ENCODE measurements at places on chromosomes 4 and X.

- no peak for DNase-seq
Measured at GRCh38 chrX:129984111-129984958, 1.9 kb downstream of the BCORL1 start.

DNA sequence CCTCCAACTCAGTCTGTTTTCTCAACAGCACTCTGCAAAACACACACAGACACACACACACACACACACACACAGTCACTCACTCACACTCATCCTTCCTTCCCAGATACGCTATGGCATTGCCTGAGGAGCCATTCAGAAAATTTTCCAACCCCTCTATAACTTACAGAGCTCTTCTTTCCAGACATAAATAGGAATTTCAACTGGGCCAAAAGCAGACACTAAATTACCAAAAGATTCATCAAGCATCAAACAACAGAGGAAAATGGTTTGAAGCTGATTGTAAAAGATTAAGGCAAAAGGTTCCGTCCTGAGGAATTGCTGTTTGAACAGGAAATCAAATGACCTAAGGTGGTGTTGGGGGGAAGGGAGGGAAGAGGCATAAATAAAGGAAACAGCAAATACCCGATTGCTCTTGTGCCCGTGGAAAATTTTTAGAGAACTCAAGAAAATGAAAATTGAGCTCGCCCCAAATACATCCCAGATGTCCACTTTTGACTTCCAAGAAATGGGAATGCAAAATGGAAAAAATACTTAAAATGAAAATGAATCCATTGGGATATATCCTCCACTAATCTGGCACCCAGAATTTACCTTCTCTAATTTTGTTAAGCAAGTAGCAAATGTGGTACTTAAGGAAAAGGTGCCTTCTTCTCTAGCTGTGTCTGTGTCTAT lies 183.6 kb downstream of the QDPR start:
- no peak for DNase-seq

DNA sequence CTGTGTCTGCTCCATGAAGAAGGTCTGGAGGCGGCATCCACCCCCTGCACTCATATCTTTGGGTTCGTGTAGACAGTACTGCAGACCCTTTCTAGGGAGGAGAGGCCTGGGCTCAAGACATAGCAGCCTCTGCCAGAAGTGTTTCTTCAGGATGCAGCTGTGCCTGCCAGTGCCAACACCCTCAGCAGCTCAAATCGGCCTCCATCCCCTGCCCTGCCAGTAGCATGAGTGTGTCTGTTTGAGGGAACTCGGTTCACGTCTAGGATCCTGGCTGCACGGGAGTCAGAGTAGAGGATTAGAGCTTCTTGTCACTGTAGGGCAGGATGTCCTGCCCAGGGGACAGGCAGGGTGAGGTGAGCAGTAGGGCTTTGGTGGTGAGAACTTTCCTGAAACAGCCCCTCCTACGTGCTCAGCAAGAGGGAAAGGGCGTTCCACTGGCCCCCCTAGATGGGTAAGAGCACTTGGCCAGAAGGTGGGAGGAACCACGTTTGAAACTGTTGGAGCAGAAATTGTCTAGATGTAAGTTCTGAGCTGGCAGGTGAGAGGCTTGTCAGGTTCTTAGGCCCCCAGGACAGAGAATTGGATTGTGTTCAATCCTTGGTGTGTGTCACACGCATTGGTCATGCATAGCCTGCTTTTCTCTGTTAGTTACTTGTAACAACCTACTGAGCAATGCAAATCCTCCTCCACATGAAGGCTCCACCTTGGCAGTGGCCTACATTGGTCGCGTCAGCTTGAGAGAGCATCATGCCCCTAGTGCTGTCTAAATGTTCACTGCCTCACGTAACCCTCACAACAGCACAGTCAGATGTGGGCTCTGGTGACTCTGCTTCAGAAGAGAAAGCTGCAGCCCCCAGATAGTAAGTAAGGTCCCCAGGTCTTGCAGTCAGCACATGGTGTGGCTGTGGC lies 25.8 kb upstream of the FAM193A start:
- DNase-seq = no peak

GRCh38 chrX:19344661-19345060 lies 934 bp downstream of the PDHA1 start:
- DNase-seq = no peak

GRCh38 chr4:69793732-69794131 lies 33.3 kb upstream of the SULT1B1 start:
- DNase-seq = no peak

DNA sequence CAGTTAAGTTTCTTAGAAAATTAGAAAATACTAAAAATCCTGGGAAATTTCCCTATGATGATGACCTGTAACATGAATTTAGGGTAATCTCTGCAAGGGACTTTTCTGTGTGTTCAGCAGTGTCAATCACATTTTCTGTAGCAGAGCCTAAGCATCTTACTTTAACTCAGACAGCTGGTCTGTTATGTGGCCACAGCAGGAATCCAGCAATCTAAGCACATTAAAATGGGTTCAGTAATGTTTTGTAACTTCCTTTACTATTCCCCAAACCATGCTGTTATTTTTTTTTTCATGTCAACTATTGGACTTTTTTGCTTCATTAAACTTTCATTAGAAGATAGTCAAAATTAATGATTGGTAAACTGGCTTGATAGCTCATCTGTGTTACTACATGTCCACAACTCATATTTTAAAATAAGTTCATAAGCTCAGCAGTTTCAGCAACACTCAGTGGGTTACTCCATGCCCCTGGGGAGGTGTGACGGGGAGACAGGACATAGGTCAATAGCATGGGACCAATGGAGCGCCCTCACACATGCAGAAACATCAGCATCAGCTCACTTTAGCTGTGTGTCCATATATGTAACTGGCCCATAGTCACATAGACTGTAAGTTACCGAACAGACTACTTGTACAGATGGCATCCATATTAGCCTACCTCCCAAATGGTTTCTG lies 168.0 kb upstream of the PACRGL start:
- no peak for DNase-seq

DNA sequence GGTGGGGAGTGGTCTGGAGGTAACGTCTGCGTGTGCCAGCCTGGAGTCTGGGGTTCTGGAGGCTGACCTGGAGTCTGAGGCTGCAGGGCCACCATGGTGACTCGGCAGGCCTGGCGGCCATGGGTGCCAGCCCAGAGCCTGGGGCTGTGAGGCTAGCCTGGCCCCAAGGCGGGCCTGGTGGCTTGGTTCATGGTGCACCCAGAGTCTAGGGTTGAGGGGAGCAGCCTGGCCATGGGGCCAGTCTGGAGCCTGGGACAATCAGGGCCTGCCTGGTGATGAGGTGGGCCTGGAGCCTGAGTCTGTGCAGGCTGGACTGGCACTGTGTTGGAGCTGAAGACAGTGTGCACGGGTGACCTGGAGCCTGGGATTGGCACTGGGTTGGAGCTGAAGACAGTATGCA lies 64.9 kb downstream of the CXorf49B start:
- no peak for DNase-seq

- no peak for DNase-seq
Measured at GRCh38 chr4:108954880-108955279, 192.0 kb upstream of the ETNPPL start.

DNA sequence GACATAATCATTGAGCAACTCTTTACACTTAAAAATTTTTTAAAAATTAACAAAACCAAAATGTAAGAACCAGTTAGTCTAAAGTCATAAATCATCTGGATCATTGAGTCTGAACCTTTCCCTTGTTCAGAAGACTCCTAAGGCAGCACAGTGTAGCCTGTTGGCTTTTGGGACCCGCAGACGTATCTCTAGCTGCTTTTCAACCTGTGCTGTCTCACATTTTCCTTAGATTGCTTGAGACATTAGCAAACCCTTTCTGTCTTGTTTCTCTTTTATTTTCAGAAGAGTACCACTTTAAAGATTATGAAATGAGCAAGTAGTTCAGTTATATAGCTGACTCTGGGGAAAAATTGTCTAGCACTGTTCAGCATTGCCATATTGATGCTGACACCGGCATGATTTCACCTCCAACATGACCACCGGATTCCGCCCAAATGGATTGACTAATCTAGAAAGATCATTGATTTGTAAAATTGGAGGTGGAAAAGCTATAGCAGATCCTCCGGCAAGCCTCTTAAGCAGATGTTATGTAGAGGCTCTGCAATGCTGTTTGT lies 8.9 kb downstream of the TCEANC start:
- no peak for DNase-seq

DNA sequence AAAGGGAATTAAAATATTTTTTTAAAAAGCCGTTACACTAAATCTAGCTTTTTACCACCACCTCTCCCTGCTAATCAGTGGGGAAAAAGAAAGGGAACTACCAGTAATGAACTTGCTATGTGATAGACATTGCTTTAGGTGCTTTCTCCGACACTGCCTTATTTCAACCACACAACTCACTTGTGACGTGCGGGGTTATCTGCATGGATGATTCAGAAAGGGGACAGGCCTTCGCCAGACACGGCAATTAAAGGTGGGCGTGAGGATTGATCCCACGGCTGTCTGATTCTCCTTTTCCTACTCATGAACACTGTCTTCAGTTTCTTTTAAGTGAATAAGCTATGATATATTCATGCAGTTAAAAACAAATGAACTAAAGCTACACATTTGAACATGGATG lies 882 bp upstream of the CXCR3 start:
- DNase-seq = no peak

- DNase-seq = no peak
Measured at GRCh38 chr4:139299536-139299935, 1.8 kb upstream of the NAA15 start.

GRCh38 chr4:184472614-184473498 lies 1.5 kb downstream of the IRF2 start:
- DNase-seq = no peak

DNA sequence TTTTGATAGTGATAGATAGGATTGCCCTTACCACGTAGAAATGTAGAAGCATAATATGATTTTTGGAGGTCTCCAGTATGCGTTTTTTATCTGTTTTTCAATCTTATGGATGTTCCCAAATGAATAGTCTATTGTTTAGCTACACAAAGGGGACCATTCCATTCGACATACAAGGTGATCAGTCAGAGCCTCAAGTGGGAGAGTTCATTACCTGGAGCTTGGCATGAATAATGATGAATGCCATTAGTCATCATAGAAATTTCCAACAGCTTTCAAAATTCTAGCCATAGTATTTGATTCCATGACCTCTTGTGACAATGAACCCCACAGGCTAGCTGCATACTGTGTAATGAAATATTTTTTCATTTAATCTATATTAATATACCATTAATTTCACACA lies 123.6 kb downstream of the PDHA2 start:
- DNase-seq = no peak

- DNase-seq = no peak
Measured at GRCh38 chr4:24559889-24560288, 24.5 kb downstream of the DHX15 start.

GRCh38 chr4:53059256-53059655 lies 197.1 kb downstream of the RASL11B start:
- DNase-seq = no peak

DNA sequence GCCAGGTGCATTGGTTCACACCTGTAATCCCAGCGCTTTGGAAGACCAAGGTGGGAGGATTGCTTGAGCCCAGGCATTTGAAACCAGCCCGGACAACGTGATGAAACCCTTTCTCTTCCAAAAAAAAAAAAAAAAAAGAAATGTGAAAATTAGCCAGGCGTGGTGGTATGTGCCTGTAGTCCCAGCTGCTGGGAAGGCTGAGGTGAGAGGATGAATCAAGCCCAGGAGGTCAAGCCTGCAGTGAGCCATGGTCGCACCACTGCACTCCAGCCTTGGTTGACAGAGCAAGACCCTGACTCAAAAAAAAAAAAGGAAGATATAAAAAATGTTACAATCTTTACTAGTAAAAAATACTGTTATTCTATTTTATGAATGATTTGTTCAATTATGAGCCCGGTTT lies 5.9 kb downstream of the FAM199X start:
- DNase-seq = no peak

DNA sequence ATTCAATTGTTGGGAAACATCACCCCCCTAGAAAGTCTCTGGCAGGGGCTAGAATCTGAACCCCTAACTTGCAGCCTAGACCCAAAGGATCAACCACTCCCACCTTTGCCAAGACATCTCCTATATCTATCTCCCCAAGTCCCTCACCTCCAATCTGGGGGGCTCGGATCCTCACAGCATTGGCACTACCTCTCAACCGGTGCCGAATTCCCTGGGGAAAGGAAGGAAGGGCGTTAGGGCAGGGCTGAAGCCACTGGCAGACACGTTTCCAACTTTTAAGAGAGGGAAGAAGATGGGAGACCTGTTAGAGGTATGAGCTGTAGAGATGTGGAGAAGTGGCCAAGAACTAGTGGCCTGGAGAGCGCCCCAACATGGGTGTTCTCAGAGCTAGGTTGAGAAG lies 2.7 kb downstream of the TIMM17B start:
- no peak for DNase-seq

- DNase-seq = no peak
Measured at GRCh38 chr4:174764105-174764729, 64.8 kb downstream of the GLRA3 start.

- DNase-seq = no peak
Measured at GRCh38 chrX:100829730-100830129, 9.5 kb downstream of the CSTF2 start.

GRCh38 chrX:23792861-23793553 lies 10.0 kb downstream of the SAT1 start:
- no peak for DNase-seq

DNA sequence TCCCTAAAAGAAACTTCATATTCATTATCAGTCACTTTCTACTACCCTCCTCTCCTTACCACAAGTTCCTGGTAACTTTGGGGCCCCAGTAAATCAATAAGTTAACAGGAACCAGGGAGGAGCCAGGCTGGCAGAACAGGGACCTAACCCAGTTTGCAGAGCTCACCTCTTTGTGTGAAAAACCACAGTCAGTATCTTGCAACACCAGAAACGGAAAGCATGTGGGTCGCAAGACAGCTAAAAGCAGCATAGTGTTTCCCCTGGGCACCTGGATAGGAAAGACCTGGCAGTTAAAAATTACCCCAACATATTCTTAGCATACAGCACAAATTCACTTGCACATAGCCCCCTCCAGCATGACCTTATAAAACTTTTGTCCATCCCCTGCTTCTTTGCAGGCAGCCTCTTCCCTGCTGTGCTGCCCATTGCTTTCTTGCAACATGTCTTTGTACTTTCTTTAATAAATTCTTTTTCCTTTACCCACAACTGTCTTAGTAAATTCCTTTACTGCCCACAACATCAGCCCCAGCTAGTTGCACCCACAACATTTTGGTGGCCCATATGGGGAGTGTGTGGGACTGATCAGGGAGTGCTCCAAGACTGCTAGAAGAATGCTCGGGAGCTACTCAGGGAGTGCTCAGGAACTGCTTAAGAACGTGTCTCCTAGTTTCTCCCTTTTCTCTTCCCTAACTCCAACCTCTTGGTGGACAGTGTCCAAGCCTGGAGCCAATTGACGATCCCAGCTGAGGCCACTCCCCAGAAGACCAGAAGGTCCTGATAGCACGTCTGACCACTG lies 83.4 kb downstream of the MSN start:
- DNase-seq = no peak

Data from GM04503 (cell line).